ENCODE measurements at places on chromosomes 11 and 22.

DNA sequence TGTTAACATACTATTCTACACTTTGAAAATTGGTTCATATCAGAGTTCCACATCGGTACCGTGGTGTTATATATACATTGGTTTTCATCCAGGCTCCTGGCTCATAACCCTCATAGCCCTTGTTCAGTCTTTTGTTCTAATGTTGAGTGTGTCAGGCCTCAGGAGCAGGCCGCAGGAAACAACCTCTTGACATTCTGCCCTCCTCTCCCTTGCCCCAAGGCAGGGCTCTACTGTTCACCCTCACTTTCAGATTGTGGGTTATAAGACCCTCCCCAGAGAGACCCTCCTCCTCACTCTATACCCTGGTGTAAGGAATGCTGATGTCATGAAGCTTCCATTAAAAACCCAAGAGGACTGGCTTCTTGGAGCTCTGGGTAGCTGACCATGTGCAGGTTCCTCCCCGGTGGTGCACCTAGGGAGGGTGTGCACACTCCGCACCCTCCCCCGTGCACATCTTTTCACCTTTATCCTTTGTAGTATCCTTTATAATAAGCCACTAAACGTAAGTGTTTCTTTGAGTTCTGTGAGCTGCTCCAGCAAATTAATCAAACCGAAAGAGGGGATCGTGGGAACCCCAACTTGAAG is 12.1 kb downstream of the SSH3 start:
- DNase-seq: no peak

DNA sequence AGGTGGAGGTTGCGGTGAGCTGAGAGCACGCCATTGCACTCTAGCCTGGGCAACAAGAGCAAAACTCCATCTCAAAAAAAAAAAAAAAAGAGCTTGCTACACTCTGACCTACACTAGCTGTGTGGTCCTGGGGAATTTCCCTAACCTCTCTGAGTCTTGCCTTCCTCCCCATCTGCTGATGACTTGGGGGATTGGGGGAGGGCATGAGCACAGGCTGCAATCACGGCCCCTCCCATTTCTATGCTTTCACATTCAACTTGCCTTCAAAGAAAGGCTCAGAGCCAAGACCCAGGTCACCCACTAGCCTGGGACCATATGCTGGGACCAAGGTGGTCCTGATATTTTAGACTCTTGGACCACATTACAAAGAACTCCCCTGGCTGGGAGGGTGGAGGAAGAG is 39.8 kb upstream of the TEF start:
- DNase-seq: peak; percentile 11

DNA sequence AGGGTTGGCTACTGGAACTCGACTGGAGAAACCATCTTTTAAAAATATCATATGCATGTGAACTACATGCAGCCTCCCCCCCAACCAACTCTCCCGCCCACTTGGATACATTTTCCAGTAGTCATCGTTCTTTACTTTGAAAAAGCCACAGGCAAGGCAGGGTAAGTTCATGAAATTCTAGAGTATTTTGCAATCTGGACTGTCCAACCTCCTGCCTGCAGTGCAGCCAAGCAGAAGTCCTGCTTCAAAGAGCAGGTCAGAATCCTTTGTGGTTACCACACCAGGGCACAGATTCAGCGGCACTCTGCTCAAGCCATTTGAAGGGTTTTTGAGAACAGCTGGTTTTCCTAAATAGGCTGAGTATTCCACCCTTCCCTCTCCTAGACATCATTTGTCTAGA is 12.1 kb downstream of the ELF5 start:
- no peak for DNase-seq

DNA sequence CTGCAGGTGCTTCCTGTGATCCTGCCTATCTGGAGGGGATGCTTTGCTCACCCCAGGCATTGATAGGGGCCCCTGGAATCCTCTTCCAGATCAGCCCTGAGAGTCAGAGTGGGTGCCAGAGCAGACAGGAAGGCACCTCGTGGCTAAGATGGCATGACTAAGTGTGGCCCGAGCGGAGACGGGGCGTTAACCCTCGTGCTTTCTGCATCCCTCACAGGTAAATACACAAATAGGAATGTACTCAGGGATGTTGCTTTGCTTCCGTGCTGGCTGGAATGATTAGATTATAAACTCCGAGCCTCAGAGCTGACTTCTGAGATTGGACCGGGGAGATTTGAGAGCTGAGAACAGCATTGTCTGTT is 312.7 kb upstream of the B3GAT1 start:
- no peak for DNase-seq

- DNase-seq: no peak
Measured at GRCh38 chr22:50091092-50091768, 1.4 kb downstream of the MOV10L1 start.

GRCh38 chr11:112590764-112591163 is 330.1 kb upstream of the PLET1 start:
- DNase-seq: no peak

- DNase-seq: no peak
Measured at GRCh38 chr11:1168256-1168655, 10.5 kb downstream of the MUC5AC start.

- DNase-seq: peak; percentile 78
Measured at GRCh38 chr11:44611687-44612434, 46.4 kb downstream of the CD82 start.

DNA sequence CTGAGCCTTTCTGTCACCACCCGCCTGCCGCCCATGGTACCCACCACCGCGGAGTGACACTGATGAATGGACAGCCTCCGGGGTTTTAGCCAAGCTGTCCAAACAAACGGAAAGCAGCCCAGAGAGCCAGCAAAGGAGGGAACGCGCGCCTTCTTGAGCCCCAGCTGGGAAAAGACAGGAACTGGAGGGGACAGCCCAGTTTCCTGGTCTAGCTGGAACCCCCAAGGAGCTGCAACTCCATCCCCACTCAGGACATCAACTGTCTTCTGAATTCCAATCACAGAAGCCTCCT is 33.7 kb downstream of the SHISAL1 start:
- no peak for DNase-seq

- DNase-seq: no peak
Measured at GRCh38 chr11:36822829-36823228, 224.8 kb upstream of the RAG2 start.

GRCh38 chr11:88494848-88495247 is 157.3 kb upstream of the CTSC start:
- no peak for DNase-seq

- DNase-seq: no peak
Measured at GRCh38 chr11:108895579-108896480, 231.0 kb downstream of the DDX10 start.

DNA sequence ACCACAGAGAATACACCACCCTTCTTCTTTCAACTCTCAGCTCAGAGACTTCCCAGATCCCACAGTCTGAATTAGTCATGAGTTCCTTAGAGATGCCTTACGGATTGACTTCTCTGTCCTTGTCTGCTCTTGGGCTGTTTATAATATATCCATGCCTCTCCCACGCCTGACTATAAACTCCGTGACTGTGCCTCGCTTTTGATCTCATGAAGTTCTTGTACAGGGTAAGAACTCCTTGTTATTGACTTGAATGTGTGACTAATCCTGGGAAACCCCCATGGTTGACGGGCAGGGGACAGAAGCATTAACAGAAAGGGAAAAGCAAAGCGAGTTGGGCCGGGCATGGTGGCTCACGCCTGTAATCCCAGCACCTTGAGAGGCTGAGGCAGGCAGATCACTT is 62.4 kb upstream of the POU2AF1 start:
- no peak for DNase-seq

GRCh38 chr22:28980326-28980725 is 81.3 kb downstream of the C22orf31 start:
- no peak for DNase-seq

DNA sequence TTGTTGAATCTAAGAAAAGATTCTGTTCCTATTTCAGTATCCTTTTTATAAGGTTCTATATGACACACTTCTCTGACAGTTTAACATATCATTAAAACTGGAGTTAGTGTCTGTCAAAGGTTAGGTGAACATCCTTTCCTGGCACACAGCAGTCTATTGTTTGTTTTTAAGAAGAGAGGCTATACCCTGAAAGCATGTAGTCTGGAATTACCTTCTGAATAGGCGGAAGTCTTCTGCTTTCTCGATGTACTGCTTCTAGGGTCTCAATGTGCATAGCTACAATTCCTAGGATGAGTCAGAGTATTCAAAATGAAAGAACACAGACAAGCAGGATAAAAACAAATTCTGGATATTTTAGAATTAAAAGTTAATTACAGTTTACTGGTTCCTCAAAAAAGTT is 188.6 kb downstream of the SWAP70 start:
- DNase-seq: no peak

GRCh38 chr22:47204002-47204979 is 441.8 kb downstream of the TBC1D22A start:
- no peak for DNase-seq

- DNase-seq: no peak
Measured at GRCh38 chr11:94581926-94582325, 14.8 kb downstream of the PIWIL4 start.

DNA sequence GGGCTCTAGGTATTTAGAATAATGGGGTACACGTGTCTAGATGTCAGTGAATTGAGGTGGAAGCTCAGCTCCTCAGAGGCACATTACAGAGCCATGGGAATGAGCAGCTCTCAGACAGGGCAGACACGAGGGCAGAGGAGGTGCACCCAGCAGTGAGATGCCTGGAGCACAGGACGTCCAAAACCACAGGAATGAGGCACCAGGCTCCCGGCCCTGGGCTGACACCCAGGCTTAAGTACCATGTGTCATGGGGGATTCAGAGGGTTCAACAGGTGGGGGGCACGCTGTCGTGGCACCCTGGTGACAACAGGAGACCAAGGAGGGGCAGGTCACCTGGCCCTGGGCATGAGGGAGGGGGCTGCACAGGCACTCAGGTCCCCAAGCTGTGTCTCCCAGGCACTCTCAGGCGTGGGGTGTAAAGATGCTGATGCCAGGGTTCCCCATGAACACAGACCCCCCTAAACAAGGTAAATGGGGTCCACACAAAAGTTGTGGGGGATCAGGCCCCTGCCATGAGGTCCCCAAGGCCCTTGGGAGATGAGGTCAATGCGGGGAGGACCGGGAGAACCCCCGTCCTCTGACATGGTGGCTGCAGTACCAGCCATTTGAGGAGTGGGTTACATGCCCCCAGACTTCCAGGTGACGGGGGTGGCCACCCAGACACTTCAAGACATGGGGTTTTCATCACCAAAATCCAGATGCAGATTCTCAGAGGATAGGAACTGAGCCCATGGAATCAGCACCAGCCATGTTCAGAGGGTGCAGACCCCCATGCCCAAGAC is 5.6 kb upstream of the SYT8 start:
- DNase-seq: no peak

DNA sequence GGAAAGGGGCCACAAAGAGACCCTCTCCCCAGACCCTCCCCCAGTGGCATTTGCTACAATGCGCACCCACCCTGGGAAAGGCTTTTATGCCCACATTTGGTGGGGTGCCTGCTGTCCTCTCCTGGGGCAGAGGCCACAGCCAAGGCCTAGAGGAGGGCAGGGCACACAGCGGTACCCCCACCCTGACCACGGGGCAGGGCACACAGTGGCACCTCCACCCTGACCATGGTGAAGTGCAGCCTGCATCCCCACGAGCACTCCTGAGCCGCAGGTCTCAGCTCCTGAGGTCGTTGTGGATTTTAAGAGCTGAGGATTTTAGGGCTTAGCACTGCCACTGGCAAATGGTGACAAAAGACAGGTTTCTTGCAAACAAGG is 34.1 kb downstream of the CERK start:
- no peak for DNase-seq
